ENCODE measurements at places on chromosomes 1 and 21.
A peak's percentile ranks its signal among the peaks of the same experiment; 100 is the strongest.

- DNase-seq, result no peak
Measured at GRCh38 chr1:58496042-58496441, 50.5 kb downstream of the OMA1 start.

DNA sequence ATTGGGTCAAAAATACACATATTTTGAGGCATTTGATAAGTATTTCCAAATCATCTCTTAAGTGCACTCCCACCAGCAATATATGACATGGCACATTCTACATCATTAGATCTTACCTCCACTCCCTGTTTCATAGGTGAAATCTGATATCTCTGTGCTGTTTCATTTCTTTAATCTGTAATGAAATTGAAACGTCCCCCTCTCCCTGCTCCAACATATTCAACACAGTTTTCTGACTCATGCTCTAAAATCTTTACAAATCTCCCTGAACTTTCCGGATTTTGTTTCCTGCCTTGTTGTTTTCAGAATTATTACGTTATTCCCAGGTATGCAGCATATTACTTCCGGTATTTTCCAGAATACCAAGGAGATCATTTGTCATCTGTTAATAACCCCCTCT, 66.1 kb upstream of the AKT3 start:
- no peak for DNase-seq

GRCh38 chr21:45709173-45709572, 65.6 kb downstream of the PCBP3 start:
- no peak for DNase-seq

- peak; percentile 20 for DNase-seq
Measured at GRCh38 chr1:36553591-36554322, 71.0 kb upstream of the CSF3R start.

- DNase-seq, result peak; percentile 35
Measured at GRCh38 chr1:18883636-18884418, 18.5 kb downstream of the ALDH4A1 start.

- no peak for DNase-seq
Measured at GRCh38 chr1:238964631-238965030, 421.7 kb upstream of the CHRM3 start.

GRCh38 chr1:16068356-16069270, 4.8 kb downstream of the FAM131C start:
- no peak for DNase-seq

DNA sequence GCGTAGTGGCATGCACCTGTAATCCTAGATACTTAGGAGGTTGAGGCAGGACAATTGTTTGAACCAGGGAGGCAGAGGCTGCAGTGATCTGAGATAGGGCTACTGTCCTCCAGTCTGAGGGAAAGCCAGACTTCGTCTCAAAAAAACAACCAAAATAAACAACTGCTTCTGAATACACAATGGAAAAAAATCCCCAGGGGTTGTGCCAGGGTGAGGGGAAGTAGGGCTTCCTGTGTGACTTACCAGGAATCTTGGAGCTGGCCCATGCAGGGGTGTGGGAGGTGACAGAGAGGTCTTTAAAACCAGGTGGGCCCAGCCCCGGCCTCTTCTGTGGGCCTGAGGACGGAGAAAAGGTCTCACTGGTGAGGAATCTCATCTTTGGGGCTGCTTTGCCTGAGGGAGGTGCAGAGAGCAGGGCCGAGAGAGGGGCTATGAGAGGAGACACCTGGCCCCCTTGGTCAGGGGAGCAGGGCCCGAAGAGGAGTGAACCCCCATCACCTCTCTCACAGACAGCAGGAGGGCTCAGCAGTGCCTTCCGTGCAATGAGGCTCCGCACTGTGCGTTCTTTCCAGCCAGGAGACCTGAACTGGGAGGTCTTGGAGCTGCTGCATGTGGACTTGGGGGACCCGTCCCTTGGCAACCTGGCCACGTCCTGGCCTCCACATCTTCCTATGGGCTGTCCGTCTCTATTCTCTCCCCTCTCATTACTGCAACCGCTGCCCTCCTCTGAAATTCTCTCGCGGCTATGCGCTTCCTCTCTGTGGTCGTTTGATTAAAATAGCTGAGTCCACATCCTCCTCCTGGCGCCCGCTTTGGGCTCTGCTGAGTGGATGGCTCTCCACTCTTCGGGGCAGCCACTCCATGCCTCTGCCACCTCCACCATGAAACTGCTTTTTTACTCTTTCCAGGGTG, 10.7 kb downstream of the PLA2G5 start:
- DNase-seq, result no peak

GRCh38 chr1:104476126-104476525, 726.4 kb downstream of the AMY1C start:
- no peak for DNase-seq

GRCh38 chr1:100793659-100794058, 74.1 kb downstream of the VCAM1 start:
- DNase-seq, result no peak

- peak; percentile 65 for DNase-seq
Measured at GRCh38 chr1:206589206-206589605, 23.1 kb downstream of the EIF2D start.

DNA sequence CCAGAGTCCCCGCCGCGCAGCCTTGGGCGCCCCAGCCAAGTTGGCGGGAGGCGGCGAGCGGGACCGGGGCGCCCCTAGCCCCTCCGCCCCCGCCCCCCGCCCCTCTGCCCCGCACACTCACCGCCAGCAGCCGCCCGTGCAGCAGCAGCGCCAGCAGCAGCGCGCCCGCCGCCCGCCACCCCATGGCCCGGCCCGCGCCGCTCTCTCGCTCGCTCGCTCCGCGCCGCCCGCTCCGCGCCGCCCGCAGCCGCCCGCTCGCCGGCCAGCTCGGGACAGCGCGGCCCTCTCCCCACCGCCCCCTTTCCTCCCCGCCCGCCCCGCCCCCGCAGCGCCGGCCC, at the start of gene HSPG2:
HSPG2 (minus strand) TSS at position 277 of the 338 bp plus-strand sequence; CDS start at position 184, 93 bp downstream.
- no peak for DNase-seq
